ENCODE measurements at places on chromosomes 13 and 19.

DNA sequence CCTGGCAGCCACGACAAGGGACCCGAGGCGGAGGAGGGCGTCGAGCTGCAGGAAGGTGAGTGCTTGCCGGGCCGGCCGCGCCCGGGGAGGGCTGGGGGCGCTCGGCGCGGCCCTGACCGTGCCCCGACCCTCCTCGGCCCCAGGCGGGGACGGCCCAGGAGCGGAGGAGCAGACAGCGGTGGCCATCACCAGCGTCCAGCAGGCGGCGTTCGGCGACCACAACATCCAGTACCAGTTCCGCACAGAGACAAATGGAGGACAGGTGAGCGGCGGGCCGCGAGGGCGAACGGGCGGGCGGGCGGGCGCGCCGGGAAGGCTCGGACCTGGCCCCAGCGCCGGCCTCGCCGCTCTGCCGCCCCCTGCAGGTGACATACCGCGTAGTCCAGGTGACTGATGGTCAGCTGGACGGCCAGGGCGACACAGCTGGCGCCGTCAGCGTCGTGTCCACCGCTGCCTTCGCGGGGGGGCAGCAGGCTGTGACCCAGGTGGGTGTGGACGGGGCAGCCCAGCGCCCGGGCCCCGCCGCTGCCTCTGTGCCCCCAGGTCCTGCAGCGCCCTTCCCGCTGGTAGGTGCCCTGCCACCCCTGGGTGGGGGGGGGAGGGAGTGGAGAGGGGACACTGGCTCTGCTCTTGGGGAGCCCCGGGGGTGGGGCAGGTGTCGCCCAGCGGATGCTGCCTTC, 816 bp downstream of the USF2 start:
- peak; percentile 52 for DNase-seq

DNA sequence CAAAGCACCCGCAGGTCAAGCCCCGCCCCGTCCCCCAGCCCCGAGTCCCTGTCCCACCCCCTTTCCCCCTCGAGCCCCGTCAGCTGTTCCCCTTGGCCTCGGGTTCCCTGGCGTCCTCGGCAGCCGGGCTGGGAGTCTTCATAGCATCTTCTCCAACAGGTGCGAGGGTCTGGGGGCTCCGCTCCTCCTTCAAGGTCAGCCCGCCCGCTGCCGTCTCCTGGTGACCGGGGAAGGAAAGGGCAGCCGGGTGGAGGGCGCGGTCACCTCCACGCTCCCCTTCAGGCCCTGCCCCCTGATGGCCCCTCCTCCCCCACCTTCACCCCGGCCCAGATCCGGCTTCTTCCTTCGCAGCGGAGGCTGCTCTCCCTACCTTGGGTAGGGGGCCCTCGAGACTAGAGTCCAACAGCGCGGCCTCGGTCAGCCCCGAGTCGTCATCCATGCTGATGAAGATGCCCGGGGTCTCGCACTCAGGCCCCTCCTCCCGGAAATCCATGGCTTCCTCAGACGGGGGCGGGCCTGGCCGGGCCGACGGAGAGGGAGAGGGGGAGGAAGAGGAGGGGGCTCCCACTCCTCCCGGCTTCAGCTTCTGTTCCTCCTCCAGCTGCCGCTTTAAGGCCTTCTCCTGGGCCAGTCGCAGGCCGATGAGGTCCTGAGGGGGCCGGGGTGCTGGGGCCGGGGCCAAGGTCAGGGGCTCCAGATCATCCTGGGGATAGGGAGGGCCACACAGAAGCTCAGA, 541 bp upstream of the RSPH6A start:
- DNase-seq = no peak

GRCh38 chr19:38417146-38417543, 8.9 kb downstream of the RASGRP4 start:
- no peak for DNase-seq

- DNase-seq = no peak
Measured at GRCh38 chr13:47129461-47129860, 232.6 kb upstream of the HTR2A start.

GRCh38 chr19:16113727-16114126, 2.0 kb downstream of the RAB8A start:
- no peak for DNase-seq

DNA sequence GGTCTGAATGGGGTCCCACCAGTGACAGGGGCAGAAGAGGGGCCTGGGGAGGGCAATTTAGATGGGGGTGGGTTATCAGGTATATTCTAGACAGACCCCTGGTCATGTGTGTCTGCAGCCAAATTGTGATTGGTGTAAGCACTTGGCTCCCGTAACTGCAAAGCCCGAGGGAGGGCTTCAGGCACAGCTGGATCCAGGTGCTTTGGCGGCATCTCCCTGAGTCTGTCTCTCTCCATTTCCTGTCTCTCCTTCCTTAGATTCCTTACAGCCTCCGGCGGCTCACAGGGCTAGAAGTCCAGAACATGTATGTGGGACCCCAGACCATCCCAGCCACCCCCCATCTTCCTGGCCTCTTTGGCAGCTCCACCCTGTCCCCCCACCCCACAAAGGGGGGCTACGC, 31.4 kb downstream of the DHX34 start:
- no peak for DNase-seq

DNA sequence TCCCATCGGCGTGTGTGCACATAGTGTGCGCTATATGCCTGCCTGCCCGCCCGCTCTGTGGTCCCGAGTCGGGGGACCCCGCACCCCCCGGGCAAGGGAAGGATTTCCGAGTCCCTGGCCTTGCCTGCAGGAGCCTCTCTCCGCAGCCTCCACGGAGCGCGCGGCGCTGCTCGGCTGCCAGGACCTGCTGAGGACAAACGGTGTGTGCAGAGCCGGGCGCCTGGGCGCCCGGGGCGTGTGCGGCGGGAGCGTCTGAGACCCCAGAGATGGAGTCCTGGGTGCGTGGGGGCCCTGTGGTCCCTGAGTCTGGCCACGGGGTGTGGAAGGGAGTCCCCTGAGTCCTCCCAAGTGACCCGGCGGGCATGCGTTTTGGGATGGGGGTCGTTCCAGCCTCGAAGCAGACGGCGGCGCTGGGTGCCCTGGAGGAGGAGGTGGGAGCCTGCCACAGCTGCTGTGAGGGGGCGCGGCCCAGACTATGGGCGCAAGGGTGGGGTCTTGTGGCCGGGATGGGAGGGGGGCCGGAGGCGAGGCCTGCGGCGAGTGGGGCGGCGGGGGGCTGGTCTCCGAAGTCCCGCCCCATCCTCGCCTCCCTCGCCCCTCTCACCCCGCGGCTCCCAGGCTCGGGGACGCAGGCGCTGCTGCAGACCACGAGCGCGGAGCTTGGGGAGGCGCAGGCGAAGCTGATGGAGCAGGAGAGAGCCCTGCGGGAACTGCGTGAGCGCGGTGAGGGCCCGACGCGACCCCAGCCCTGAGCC, 25.3 kb downstream of the CLEC4M start:
- DNase-seq = no peak

GRCh38 chr13:29702912-29703351, 107.4 kb upstream of the SLC7A1 start:
- DNase-seq = no peak

DNA sequence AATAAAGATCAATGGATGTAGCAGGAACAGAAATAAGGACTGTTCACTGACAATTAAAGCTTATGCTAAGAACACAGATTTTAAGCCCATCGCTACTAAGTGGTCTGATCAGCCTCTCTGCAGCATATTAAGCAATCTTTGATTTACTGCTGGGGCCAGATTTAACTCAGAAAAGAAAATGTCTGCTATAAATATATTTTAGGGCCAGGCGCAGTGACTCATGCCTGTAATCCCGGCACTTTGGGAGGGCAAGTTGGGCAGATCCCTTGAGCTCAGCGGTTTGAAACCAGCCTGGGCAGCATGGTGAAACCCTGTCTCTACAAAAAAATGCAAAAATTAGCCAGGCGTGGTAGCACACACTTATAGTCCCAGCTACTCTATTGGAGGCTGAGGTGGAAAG, 43.0 kb downstream of the METTL21C start:
- no peak for DNase-seq

GRCh38 chr13:83992566-83993358, 110.5 kb upstream of the SLITRK1 start:
- DNase-seq = no peak

- DNase-seq = no peak
Measured at GRCh38 chr13:43432958-43433357, 353.8 kb downstream of the ENOX1 start.

DNA sequence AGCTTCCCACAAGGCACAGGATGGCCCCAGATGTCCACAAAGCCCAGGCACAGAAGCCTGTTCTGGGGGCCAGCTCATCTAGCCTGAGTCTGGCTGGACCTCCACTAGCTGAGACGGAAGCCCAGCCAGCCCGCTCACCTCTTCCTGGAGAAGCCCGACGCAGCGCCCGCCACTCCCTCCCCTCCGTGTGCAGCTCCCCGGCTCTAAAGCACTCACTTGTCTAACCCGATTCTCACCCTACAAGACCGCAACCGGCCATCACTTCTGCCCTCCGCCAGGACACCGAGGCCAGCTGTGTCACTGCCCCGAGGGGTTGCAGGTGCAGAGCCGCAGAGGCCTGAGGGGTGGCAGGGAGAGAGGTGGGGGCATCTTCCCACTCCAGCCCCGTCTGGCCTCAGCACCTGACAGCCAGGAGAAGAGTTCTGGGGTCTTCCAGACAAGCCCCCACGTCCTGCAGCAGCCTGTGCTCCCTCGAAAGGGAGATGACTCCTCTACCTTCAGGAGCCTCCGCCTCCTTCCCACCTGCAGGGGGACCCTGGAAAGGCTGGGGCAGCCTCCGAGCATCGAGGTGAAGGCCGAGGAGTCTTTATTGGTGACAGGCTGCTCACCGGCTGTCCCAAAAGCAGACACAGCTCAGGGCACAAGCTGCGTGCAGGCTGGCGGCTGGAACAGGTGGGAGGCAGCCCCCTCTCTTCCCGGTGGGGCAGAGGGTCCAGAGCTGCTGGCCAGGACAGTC, 5.9 kb upstream of the DIRAS1 start:
- DNase-seq = no peak

- no peak for DNase-seq
Measured at GRCh38 chr13:21800837-21801616, 130.2 kb downstream of the FGF9 start.

DNA sequence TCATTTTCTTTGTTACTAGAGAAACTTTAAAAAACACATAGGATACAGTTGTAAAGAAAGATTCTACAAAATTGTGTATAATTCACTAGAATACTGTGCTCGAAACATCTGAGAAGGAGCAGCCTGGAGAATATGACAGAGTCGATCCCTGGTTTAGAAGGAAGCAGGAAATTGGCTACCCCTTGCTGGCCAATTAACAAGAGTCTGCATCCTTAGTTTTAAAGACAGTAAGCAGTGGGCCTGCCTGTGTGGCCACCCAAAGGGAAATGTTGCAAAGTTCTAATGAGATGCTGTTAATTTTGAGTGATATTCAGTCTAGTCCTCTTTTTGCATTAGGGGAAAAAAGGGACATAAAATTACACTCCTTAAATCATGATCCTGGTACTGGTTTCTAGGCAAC, 988.6 kb downstream of the PCDH17 start:
- no peak for DNase-seq

GRCh38 chr13:82766732-82767321, 1115.4 kb downstream of the SLITRK1 start:
- DNase-seq = no peak

- no peak for DNase-seq
Measured at GRCh38 chr19:40252395-40252794, 25.9 kb upstream of the CCNP start.

DNA sequence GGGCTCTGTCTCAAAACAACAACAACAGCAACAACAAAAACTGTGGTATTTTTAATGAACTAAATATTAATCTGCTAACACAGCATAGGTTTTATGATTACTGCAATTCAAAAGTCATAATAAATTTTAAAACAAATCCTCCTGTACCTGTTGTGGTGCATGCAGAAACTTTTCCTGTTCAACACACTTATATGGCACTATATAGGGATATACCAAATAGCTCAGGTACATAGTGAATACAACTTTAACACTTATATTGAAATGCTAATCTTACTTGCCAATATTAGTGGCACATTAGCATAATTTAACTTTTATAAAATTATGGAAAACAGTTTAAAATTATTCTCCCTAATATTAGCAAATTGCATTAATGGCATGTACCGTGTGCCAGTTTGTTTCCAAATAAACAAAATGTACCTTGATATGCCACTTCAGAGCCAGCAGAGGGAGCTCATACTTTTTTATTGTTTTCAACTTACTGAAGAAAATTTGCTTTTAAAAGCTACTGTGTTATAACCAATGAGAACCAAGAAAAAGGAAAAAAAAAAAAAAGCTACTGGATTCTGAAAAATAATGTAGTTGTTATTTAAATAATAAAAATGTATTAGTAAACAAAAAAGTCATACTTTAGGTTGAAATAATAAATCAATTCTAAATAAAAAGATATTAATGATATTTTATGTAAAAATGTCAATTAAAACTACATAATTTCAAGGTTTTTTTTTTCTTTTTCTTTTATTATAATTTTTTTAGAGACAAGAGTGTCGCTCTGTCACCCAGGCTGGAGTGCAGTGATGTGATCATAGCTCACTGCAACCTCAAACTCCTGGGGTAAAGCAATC, 18.0 kb upstream of the RBM26 start:
- no peak for DNase-seq

DNA sequence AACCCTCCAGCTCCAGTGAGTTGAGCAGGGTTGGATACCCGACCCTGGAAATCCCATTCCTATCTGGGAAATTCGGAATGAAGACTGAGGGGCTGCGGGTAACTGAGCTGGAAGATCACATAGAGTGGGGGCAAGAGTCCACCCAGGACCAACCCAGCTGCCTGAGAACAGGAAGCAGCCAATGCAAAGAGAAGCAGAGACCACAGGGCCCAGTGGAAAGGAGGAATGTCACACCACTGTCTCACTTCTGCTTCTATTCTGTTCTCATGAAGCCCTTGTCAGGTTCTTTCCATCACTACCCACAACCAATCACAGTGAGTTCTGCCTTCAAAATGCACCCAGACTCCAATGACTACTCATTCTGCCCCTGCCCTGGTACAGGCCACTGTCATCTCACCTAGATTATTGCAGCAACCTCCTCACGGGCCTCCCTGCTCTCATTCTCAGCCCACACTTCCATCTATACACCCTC, 15.3 kb downstream of the DYRK1B start:
- no peak for DNase-seq

DNA sequence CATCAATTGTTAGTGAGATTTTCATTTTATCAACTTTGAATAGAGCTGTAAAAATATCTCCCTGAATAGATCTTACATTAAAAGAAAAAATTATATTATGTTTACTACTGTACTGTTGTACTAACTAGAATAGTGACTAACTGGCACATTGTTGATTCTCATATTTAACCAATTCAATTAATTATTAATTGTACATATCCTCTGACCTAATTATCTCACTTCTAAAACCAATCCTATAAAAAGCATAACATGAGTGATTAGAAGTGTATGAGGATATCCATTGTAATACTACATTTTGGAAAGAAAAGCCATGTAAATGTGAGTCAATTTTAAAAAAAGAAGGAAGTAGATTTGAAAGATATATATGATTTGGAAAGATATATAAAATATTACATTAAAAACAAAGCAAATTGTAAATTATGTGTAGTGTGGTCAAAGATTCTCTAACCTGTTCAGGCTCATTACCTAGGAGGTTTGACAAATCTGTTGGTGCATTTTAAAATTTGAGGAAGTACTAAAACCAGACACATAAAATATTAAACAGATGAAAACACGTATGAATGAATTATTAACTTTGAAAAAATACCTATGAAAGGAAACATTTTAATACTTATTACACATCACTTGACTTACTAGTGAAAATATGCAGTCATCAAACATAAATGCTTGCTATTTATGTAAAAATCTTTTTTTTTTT, 829.8 kb upstream of the SLC10A2 start:
- DNase-seq = no peak

GRCh38 chr13:74623761-74624160, 489.6 kb upstream of the KLF12 start:
- no peak for DNase-seq

GRCh38 chr13:57858376-57858775, 226.8 kb downstream of the PCDH17 start:
- DNase-seq = no peak
